HCEC 1CT (cell line): ENCODE measurements at places on chromosomes 7 and 10.
A peak's percentile ranks its signal among the peaks of the same experiment; 100 is the strongest.

- peak; percentile 2 for DNase-seq
Measured at GRCh38 chr10:30330497-30331168, 18.4 kb downstream of the MTPAP start.

- peak; percentile 66 for DNase-seq
Measured at GRCh38 chr10:50396491-50397311, 145.4 kb upstream of the ASAH2 start.

DNA sequence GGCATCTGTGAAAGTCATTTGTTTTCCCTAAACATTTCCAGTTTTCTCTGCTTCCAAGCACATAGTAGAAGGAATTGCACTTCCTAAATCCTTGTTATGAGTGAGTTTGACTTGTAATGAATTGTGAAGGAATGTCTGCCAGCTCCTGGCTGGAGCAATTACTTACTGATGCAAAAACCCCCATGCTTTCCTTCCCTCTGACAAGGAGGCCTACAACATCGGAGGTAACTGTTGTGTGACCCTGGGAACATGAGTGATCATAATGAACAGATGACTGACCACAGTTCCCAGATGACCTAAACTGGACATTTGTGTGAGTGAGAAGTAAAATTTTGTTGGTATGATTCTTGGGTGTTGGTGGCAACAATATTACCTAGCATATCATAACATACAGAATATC, 21.4 kb upstream of the CPVL start:
- DNase-seq: no peak

DNA sequence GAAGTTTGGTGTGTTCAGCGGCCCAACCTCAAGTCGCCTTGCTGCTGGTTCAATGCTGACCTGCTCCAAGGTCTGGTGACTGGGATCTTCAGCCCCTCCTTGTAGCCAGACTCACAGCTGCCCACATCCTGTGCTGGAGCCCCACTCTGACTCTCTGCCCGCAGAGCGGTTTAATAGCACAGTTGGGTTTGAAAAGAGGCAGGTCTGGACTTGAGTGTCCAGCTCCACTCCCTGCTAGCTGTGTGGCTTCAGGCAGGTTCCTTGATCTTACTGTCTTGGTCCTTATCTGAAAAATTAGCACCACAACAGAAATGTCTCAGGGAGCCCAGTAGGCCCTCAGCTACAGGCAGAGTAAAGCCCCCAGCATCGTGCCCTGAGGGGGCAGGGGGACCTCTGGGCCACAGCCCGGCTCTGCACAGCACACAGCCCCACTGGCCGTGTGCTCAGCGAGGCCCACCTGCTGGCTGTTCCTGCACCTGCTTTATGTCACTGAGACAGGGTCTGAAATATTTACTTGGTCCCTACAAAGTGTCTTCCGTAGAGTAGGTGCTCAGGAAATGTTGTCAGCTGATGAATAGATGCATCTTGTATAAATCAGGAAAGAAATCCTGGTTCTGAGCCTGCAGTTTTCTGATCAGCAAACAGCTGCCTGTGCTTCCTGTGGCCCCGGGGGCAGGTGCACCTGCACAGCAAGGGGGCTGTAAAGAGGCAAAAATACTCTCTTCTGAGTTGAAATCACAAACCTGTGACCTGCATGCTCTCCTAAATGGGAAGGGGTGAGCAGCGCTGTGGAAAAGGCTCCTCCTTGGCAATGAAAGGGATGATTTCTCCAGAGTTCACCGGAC, 155.5 kb downstream of the SVIL start:
- DNase-seq: no peak

DNA sequence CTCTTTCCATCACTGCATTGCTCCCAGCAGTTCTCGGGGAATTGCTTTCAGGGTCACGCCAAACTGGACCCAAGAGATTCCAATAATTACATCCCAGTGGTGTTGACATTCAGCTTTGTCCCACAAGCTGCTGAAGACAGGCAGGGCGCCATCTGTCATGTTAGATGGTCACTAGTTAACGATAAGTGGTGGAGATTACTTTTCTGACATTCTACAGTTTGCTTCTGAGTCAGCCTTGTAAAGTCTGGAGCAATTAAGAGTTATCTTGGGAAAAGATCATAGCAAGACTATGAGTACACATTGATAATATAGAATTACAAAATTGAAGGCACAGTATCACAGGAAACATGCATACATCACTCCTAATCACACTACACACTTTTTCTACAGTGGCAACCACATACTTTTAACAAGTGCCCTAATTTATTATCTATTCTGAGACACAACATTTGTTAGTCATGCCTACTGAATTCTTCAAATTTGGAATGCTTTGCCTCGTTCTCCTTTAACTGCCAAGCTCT, 41.9 kb downstream of the SEMA3C start:
- peak; percentile 60 for DNase-seq

GRCh38 chr7:57216340-57216739, 84.1 kb upstream of the ZNF479 start:
- no peak for DNase-seq

GRCh38 chr10:27614776-27615175, 110.7 kb downstream of the RAB18 start:
- no peak for DNase-seq

GRCh38 chr7:86094166-86094669, 549.5 kb upstream of the GRM3 start:
- no peak for DNase-seq

GRCh38 chr7:83738291-83738835, 89.4 kb upstream of the SEMA3E start:
- no peak for DNase-seq

- DNase-seq: no peak
Measured at GRCh38 chr7:144036302-144036885, 12.4 kb upstream of the OR2A5 start.

- no peak for DNase-seq
Measured at GRCh38 chr7:32039000-32039756, 31.0 kb downstream of the PDE1C start.

DNA sequence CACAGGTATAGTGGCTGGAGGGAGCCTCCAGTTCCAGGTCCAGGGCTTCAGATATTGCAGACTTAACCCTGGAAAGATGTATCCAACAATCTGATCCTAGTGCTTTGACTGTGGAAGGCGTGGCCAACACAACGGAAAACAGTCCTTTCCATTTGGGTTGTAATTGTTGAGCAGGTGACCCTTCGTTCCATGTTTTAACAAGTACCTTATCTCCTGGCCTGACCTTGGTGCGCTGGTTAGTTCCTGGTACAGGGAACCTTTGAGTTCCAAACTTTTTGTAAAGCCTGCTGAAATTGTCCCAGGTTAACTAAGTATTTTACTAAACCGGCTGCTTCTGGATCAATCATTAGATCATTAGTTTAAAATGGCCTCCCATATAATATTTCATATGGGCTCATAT, 23.9 kb upstream of the GIMAP6 start:
- DNase-seq: no peak

DNA sequence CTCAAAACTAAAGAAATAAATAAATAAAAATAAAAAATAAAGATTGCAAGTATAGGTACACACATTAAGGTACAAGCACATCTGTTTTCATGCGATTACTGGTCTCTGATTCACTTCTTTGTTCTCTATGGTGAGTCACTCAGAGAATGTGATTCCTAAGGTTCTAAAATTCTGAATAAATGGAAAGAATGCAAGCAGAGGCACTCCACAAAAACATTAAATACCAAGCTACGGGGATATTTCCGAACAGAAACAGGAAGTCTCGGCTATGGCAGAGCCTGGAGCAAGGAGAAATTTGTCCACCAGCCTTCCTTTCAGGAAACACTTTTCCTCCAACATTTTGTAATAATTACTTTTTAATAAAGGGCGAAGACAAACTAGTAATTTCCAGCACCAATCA, 1.4 kb downstream of the VOPP1 start:
- DNase-seq: peak; percentile 82

GRCh38 chr10:66943590-66943989, 17.8 kb downstream of the LRRTM3 start:
- no peak for DNase-seq

- DNase-seq: no peak
Measured at GRCh38 chr7:18831419-18831818, 286.0 kb downstream of the TWIST1 start.

DNA sequence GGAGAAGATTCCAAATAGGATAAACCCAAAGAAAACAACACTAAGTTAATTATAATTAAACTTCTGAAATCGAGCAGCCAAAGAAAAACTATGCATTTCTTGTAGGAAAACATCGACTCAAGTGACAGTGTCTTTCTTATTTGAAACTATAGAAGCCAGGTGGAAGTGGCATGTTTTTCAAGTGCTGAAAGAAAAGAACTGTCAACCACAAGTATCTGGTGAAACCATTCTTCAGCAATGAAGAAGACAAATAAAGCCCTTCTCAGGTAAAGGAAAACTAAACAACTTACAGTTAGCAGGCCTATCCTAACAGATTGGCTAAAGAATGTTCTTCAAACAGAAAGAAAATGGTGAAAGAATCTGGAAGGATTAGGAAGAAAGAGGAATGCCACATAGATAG, 71.4 kb upstream of the MSRB2 start:
- DNase-seq: no peak
